GM23248 (cell line): ENCODE measurements at places on chromosomes 3 and 15. TPM values are rescaled to one million over a fixed set of nuclear protein-coding genes. Genes with fewer than 3 reads are reported as not detected.

TMF1 gene
- total RNA-seq, result 27.0 and 35.2 TPM in 2 replicates

NR1I2 gene
- not detected in 2 replicates for total RNA-seq

TRAIP gene
- 4.5 and 6.6 TPM in 2 replicates for total RNA-seq

BCHE gene
- total RNA-seq, result not detected in 2 replicates

CDHR4 gene
- total RNA-seq, result not detected in 2 replicates

SLCO2A1 gene
- total RNA-seq, result 0.22 and 0.63 TPM in 2 replicates

RARRES1 gene
- total RNA-seq, result 1.3 and 1.7 TPM in 2 replicates

DPP8 gene
- 21.5 and 28.9 TPM in 2 replicates for total RNA-seq

TMEM40 gene
- total RNA-seq, result not detected in 2 replicates

SPATA12 gene
- not detected in 2 replicates for total RNA-seq

GOLGA8S gene
- total RNA-seq, result 0.11 and 0.13 TPM in 2 replicates

ACAP2 gene
- total RNA-seq, result 47.8 and 50.5 TPM in 2 replicates

FAM162A gene
- total RNA-seq, result 8.0 and 25.2 TPM in 2 replicates

SMCO1 gene
- total RNA-seq, result not detected in 2 replicates

MED12L gene
- 0.13 and 0.32 TPM in 2 replicates for total RNA-seq

SETD5 gene
- total RNA-seq, result 45.0 and 62.0 TPM in 2 replicates

PRSS50 gene
- total RNA-seq, result not detected in 2 replicates

TMEM158 gene
- total RNA-seq, result 24.4 and 33.0 TPM in 2 replicates

IL5RA gene
- total RNA-seq, result not detected in 2 replicates

CPNE9 gene
- total RNA-seq, result not detected in 2 replicates

SAMMSON gene
- not detected in 2 replicates for total RNA-seq

EFHB gene
- 0.13 and 2.9 TPM in 2 replicates for total RNA-seq

PLSCR2 gene
- not detected in 2 replicates for total RNA-seq

HDAC11 gene
- total RNA-seq, result 8.7 and 12.2 TPM in 2 replicates

SI gene
- not detected in 2 replicates for total RNA-seq

TIMP4 gene
- total RNA-seq, result 0.54 TPM in 1 of 2 replicates, not detected in the other

FOXP1 gene
- total RNA-seq, result 37.4 and 52.5 TPM in 2 replicates

CFAP100 gene
- total RNA-seq, result not detected in 2 replicates

WDR76 gene
- total RNA-seq, result 9.0 and 11.3 TPM in 2 replicates

TP63 gene
- not detected in 2 replicates for total RNA-seq

C2CD4A gene
- not detected in 2 replicates for total RNA-seq

MYLK gene
- total RNA-seq, result 157 and 174 TPM in 2 replicates

GALNT15 gene
- 11.7 and 12.9 TPM in 2 replicates for total RNA-seq

CFAP44 gene
- 1.4 and 2.7 TPM in 2 replicates for total RNA-seq

ELP6 gene
- total RNA-seq, result 25.7 and 28.6 TPM in 2 replicates

SPG21 gene
- 66.3 and 78.4 TPM in 2 replicates for total RNA-seq

CPN2 gene
- total RNA-seq, result not detected in 2 replicates

CCR1 gene
- total RNA-seq, result not detected in 2 replicates

ZPLD1 gene
- 0.22 TPM in 1 of 2 replicates, not detected in the other for total RNA-seq

EPB42 gene
- total RNA-seq, result not detected in 2 replicates

PLAAT1 gene
- not detected in 2 replicates for total RNA-seq

CPA3 gene
- not detected in 2 replicates for total RNA-seq

PPM1M gene
- total RNA-seq, result 26.7 and 35.7 TPM in 2 replicates

ACAN gene
- not detected in 2 replicates for total RNA-seq

CYP1A2 gene
- total RNA-seq, result not detected in 2 replicates

SIAH2 gene
- total RNA-seq, result 37.4 and 84.7 TPM in 2 replicates

FBXO40 gene
- not detected in 2 replicates for total RNA-seq

GOLGA6L10 gene
- under 0.01 and 0.25 TPM in 2 replicates for total RNA-seq

DAZL gene
- not detected in 2 replicates for total RNA-seq

DCBLD2 gene
- total RNA-seq, result 151 and 203 TPM in 2 replicates

CD200R1 gene
- 0.38 TPM in 1 of 2 replicates, not detected in the other for total RNA-seq

CHRD gene
- total RNA-seq, result 0.22 and 0.25 TPM in 2 replicates

GP9 gene
- not detected in 2 replicates for total RNA-seq

TMCO5A gene
- not detected in 2 replicates for total RNA-seq

STAB1 gene
- total RNA-seq, result under 0.01 TPM in 1 of 2 replicates, not detected in the other

KCNMB2 gene
- not detected in 2 replicates for total RNA-seq

PFKFB4 gene
- total RNA-seq, result 12.6 and 15.3 TPM in 2 replicates
